Ascending aorta (tissue), 2 donors: ENCODE measurements at places on chromosomes 16 and 17. TPM values are rescaled to one million over a fixed set of nuclear protein-coding genes. Genes with fewer than 3 reads are reported as not detected.

Gene KRT20
- not detected for total RNA-seq

- no peak for DNase-seq
Observed at GRCh38 chr16:31706925-31707324, 166.7 kb upstream of the ZNF267 start.

DNA sequence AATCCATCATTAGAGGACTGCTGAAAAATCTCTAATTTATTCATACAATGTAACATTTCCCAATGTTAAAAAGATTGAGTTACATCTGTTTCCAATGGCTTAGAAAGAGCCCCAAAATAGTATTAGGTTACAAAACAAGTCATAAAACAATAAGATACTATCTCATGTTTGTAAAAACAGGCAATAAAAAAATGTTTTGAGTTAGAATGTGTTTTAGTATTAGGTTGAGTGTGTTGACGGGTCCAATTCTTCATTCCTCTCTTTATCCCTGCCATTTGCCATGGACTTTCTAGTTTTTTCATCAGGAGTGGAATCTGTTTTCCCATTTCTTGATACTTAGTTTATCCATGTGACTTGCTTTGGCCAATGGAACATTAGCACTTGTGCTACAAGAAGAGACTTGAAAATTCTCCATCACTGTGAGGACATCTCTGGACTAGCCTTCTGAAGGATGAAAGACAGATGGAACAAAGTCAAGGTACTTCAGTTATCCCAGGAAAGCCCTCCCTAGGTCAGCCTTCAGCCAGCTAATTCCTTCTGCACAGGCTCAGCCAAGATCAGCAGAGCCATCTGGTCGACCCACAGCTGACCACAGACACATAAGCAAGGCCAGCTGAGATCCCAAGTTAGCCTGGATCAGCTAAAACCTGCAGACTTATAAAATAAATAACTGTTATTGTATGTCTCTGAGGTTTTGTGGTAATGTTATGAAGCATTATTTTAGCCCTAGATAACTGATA lies 83.3 kb downstream of the HS3ST3A1 start:
- no peak for DNase-seq

DNA sequence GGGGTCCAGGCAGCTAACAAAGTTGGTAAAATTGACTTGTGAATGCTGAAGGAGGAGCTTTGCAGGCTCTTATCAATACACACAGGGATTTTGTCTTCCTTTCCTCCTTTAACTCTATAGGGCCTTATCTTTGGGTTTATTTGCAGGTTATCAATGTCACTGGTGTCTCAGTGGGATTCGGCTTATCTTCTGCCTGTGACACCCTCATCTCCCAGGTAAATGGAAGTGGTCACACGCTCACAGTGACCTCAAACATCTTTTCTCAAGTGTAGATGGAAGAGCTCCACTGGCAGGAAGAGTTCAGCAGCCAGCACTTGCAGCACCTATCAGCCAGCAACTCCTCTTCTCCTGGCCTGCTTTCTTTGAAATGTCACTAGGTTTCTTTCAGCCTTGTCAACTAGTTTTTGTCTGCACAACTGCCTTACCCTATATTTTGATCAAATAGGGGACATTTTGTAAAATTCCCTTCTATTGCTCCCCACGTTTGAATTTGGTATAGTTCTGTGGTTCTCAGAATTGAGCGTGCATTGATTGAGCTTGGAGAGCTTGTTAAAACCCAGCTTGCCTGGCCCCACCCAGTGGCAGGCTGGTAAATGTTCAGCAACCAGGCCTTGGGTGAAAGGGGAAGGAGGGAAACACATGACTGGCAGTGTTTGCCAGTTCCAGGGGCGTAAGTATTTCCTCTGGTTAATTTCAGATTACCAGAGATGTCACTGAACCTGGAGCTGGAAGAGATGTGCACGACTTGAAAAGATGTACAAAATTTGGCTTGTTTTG lies 12.8 kb downstream of the SLC47A1 start:
- no peak for DNase-seq

DNA sequence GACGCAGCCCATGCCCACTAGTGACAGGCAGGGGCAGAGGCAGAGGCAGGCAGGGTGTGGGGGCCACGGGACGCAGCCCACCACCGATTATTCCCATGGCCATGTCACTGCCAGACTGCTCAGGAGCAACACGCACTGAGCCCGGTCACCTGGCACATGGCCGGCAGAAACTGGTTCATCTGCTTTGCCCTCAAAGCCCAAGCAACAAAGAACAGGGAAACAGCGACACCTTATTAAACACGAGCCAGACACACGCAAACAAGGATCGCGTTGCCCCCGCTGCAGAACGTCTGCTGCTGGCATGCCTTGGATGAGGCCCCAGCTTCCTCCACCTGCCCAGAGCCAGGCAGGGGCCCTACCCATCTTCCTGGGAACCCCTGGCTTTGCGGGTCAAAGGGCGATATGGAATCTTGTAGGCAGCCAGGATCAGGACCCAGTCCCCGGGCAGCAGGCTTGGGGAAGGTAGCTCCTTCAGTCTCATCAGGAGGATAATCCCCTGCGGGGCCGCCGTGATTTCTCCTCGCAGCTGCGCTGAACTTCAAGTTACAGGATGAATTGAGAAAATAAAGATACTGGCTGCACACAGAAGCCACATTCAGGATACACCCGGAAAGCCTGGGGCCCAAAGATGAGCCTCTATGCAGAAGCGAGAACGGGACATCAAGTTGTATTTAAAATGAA lies 4.8 kb downstream of the TBC1D16 start:
- no peak for DNase-seq

GRCh38 chr16:58197314-58198012 lies 443 bp downstream of the CSNK2A2 start:
- DNase-seq: no peak

DNA sequence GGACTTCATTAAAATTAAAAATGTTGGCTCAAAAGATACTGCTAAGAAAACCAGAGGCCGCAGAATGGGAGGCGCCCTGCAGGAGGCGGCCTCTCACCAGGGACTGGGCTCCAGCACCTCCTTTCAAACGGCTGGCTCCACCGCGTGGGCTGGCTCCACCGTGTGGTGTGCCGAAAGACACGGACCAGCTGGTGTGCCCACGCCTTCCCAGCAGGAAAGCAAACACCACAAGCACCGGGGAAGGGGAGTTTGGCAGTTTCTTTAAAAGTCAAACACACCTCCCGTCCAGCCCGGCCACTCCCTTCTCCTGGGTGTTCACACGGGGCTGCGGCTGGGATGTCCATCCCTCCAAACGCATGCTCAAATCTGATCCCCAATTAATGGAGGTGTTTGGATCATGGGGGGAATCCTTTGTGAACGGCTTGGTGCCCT lies 13.9 kb downstream of the HAGH start:
- DNase-seq: no peak

DNA sequence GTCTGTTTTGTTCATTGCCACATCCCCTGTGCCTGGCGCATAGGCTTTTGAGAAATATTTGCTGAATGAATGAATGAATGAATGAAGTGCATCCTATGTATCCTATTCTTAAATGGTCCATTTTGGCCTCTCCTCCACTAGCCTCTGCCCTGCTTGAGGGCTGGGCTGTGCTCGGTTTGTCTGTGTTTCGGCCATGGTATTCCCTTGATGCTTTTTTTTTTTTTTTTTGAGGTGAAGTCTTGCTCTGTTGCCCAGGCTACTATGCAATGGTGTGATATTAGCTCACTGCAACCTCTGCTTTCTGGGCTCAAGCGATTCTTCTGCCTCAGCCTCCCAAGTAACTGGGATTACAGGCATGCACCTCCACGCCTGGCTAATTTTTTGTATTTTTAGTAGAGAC lies 110.1 kb downstream of the NTN1 start:
- DNase-seq: no peak

DNA sequence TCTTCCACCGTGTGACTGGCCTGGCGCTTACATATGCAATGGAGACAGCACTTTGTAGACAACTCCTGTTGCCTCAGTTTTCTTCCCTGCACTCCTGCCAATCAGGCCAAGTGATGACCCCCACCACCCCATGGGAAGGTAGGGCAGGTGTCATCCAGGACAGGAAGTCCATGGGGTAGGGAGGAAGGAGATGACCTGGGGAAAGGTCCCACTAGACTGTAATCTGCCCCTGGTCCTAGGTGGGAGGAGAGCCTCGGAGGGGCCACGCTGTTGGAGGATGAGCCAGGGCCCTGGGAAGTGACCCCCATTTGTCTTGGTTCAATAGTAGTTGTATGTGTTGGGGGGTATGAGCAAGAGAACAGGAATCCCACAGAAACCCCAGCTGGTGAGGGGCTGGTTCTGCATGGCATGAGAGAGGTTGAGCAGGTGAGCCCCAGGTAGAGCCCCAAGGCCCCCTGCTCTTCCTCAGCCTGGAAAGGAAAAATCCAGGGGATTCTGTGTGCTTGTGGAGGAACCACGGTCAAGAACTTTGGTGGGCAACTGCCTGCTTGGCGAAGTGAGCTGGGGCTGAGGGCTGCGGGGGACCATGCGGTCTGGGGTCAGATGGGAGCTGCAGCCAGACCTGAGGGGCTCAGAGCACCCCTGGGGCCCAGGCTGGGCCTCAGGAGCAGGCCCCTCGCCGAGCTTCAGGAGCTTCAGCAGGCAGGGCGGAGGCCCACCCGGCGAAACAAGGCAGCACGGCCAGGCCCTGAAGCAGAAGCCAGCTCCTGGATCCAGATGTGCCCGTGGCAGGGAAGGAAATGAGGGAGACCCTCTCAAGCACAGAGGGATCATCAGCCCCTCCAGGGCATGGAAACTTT lies 50.7 kb downstream of the NT5M start:
- DNase-seq: no peak

Gene SGSH
- 50.9 TPM for total RNA-seq

Gene ROGDI
- 10.5 TPM for total RNA-seq

GRCh38 chr17:17570798-17571716 lies 20.5 kb downstream of the PEMT start:
- no peak for DNase-seq

DNA sequence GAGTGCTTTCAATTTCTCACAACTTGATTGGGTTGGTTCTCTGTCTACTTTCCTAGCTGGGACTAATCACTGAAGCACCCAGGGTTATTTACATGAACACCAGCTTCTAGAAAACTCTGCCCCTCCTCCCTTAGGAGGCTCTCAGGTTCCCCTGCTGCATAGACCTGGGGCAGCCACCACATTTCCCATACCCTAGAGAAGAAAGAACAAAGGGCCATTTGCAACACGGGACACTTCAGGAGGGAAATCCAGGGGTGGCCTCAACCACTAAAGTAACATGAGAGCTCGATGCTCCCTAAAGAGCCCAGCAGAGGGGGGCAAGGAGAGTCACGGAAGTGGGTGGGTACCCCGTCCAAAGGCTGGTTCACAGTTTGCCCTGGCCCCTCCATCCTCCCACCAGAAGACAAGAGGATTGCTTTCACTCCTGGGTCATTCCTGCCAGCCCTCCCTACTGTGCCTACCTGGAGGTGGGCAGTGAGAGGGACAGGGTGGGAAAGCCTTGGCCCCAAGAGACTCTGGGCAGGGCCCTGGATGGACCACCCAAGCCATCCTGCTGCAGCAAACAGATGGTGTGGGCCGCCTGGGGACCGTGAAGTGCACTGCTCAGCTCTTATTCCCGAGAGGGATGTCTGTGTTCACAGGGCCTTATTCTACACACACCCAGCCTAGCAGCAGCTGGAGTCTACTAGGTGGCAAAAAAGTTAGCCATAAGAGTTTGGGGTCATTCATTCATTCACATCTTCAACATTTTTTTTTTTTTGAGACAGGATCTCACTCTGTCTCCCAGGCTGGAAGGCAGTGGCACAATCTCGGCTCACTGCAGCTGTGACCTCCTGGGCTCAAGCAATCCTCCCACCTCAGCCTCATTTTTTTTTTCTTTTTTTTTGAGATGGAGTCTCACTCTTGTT lies 392.1 kb downstream of the SOX9 start:
- DNase-seq: no peak

Gene PRR15L
- total RNA-seq: not detected

Gene SALL1
- not detected for total RNA-seq

DNA sequence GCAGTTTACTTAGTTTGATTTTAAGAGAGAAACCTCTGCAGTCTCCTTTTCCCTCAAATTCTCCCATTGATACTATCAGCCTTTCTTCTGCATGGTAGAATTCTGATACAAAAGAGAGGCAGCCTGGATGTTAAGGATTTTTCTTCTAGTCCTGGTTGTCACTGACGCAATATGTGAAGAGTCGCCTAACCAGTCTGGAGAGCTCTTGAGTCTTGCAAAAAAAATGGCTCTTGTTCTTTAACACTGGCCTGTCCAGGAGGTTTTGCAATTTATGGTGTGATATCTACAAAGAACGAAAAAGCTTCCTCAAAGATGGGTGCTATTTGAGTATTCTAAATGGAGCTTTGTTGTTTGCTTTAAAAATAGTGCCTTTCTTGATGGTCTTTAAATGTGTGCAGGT lies 28.9 kb downstream of the COX10 start:
- no peak for DNase-seq

- DNase-seq: no peak
Observed at GRCh38 chr17:71251951-71252350, 868.9 kb upstream of the SOX9 start.

Gene NEUROD2
- not detected for total RNA-seq

Gene MFSD6L
- not detected for total RNA-seq

Gene OR1G1
- not detected for total RNA-seq

- DNase-seq: no peak
Observed at GRCh38 chr17:19900809-19901208, 33.1 kb upstream of the ULK2 start.

Gene VAT1L
- 12.6 TPM for total RNA-seq

Gene RNF213
- total RNA-seq: 155 TPM

GRCh38 chr16:66660422-66661209 lies 35.9 kb downstream of the CMTM4 start:
- DNase-seq: no peak

DNA sequence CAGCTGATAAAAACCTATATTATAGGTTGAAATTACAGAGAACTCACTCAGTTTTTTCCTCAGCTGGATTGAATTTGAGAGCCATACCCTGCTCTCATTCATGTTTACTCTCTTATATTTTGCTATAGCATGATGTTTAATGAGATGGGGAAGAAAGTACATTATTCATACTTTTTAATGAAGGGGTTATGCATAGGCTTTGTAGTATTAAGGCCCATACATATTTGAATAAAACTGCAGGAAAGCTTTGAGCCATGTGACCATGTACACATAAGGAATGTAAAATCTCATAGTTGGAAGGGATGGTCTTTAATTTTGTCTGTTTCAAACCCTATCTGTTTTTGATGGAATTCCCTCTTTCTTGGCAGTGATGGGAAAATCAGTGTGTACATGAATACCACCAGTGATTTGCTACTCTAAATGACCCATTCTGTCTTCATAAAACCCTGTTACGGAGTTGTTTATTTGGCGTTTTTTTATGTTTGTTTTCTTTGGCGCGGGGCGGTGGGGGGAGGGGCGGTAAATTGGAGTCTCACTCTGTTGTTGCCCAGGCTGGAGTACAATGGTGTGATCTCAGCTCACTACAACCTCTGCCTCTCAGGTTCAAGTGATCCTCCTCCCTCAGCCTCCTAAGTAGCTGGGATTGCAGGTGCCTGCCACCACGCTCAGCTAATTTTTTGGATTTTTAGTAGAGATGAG lies 38.8 kb upstream of the RASL10B start:
- no peak for DNase-seq

- DNase-seq: peak; percentile 66
Observed at GRCh38 chr17:55735731-55736405, 13.2 kb upstream of the TMEM100 start.

Gene CRAMP1
- 12.7 TPM for total RNA-seq

Gene DPEP3
- not detected for total RNA-seq

Gene SLX4
- total RNA-seq: 3.4 TPM

Gene HLF
- 11.3 TPM for total RNA-seq

Gene UMOD
- not detected for total RNA-seq
